ENCODE measurements at places on chromosomes 12 and 14. TPM values are rescaled to one million over a fixed set of nuclear protein-coding genes. Genes with fewer than 3 reads are reported as not detected.

GRCh38 chr12:10121278-10121677, 8.7 kb downstream of the CLEC7A start:
- H3K4me1 ChIP-seq: no peaks in the 10 kb centered on the region
- H3K4me3 ChIP-seq: no peak overlapping the region
- H3K27me3 ChIP-seq: no peaks in the 10 kb centered on the region
- H3K27ac ChIP-seq: no peak overlapping the region
- DNase-seq: no peak
- no peaks in the 10 kb centered on the region for H3K36me3 ChIP-seq

DNA sequence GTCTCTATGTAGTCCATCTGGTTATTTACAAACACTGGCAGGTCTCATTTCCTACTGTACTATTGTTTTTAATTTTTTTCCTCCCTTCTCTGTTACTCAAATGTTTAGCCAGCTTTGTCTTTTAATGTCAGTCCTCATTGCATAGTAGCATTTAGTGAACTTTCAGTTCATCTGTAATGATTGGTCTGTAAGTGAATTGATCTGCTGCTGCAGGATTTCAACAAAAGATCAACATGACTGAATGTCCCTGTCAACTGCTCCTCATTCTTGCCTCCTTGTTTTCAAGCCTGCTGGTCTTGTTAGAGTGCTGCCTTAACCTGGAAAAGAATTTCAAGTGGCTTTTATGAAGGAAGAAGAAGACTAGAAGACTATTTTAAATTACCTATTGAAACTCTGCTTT, 19.3 kb upstream of the AVPR1A start:
- DNase-seq: no peak
- H3K4me1 ChIP-seq: no peaks in the 10 kb centered on the region
- H3K27me3 ChIP-seq: no peaks in the 10 kb centered on the region

- DNase-seq: no peak
- H3K36me3 ChIP-seq: no peaks in the 10 kb centered on the region
- H3K4me3 ChIP-seq: no peak overlapping the region
- no peaks in the 10 kb centered on the region for H3K27me3 ChIP-seq
- no peak overlapping the region for H3K27ac ChIP-seq
Measured at GRCh38 chr14:55454264-55455002, 14.0 kb upstream of the TBPL2 start.

DNA sequence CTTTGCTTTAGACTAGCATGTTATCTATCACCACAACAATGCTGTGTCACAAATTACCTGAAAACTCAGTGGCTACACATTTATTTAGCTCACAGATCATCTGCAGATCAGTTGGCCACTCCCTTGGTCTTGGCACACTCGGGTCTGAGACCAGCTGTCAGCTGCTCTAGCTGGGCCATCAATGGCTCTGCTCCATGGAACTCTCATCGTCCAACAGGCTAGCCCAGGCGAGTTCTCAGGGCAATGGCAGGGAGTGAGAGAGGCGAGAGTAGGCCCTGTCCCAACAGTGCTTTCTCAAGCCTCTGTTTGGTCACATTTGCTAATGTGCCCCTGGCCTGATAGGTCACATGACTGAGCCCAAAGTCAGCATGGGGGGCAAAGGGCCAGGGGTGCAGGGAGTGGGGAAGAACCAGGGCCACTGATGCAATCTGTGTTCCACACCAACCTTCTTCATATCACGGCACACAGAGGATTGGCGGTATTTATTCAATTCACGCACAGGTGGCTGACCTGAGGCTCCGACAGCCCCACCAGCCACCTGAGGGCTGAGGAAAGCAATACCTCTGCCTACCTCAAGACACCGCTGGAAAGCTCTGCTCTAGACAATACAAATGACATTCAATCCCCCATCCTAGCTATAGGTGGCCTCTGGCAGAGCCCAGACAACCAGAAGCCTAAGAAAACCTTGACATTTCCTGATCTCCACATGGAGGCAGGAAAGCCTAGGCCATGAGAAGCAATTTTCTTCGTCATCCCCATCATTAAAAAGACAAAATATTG, 82.5 kb downstream of the NT5DC3 start:
- no peaks in the 10 kb centered on the region for H3K27me3 ChIP-seq
- no peak overlapping the region for H3K4me3 ChIP-seq
- DNase-seq: no peak
- no peaks in the 10 kb centered on the region for H3K4me1 ChIP-seq
- no peak overlapping the region for H3K27ac ChIP-seq

GRCh38 chr12:34598352-34598827, 576.1 kb downstream of the ALG10 start:
- no peak overlapping the region for H3K4me3 ChIP-seq
- DNase-seq: no peak
- H3K36me3 ChIP-seq: no peaks in the 10 kb centered on the region
- H3K4me1 ChIP-seq: no peaks in the 10 kb centered on the region
- no peaks in the 10 kb centered on the region for H3K27me3 ChIP-seq
- H3K27ac ChIP-seq: no peak overlapping the region

DNA sequence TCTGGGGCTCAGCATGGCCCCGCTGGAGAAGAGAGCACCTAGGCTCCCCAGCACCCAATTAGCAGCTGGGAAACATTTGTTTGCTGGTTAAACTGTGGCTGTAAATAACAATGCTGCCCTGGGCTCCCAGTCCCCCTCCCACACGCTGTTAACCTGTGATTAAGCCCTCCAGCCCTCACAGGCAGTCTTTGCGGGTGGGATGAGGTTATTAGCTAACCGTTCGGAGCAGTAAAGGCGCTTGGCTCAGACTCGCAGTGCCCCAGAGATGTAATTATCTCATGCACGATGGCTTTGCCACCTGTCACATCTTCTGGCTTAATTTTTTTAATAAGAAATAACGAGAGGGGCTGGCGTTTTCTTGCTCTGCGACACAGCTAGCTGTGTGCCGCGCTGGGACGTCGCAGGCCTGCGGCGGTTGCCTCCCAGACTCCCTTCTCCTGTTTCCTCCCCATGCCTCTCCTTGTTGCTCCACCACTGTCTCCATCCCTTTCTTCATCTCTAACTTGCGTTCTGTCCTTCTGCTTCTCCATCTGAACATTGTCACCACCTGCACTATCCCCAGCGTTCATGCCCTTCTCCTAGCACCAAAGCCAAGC, 239.2 kb upstream of the FKBP4 start:
- no peaks in the 10 kb centered on the region for H3K4me1 ChIP-seq
- no peaks in the 10 kb centered on the region for H3K27me3 ChIP-seq
- H3K27ac ChIP-seq: no peak overlapping the region
- no peak for DNase-seq

DNA sequence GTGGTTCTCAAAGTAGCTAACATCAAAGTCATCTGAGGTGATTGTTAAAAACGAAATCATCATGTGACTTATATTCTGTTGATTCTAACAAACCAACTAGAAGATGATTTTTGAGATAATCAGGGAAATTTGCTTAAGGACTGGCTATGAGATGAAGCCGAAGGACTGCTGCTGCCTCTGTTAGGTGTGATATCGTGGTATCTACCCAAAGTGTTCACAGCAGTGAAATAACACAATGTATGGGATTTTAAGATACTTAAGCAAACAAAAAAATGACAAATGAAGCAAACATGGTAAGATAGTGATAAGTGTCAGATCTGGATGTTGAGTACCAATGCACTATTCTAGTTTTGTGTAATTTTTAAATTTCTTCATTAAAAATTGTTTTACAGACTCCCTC, 59.1 kb downstream of the GXYLT1 start:
- peaks cover 18% of the 10 kb centered on the region for H3K36me3 ChIP-seq
- no peak overlapping the region for H3K27ac ChIP-seq
- H3K27me3 ChIP-seq: no peaks in the 10 kb centered on the region
- H3K4me3 ChIP-seq: no peak overlapping the region
- no peak for DNase-seq

DNA sequence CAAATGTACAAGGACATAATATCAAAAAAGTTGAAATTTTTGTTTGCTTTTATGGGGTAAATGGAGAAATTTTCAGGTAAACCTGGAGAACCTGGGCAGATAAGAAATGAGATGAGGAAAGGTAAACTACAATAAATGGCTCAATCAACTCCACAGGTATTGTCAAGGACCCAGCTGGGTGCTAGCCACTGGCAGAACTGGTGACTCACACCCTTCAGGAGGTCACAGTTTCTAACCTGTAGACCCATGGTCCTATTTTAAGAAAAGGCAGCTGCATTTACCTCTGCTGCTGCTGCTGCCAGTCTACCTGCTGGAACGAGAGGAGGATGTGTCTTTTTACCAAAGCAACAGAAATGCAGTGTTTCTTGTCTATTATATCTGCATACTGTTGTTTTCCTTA, 226.6 kb downstream of the ALG10B start:
- no peak overlapping the region for H3K27ac ChIP-seq
- DNase-seq: no peak
- no peaks in the 10 kb centered on the region for H3K27me3 ChIP-seq
- H3K36me3 ChIP-seq: no peaks in the 10 kb centered on the region
- no peak overlapping the region for H3K4me3 ChIP-seq

DNA sequence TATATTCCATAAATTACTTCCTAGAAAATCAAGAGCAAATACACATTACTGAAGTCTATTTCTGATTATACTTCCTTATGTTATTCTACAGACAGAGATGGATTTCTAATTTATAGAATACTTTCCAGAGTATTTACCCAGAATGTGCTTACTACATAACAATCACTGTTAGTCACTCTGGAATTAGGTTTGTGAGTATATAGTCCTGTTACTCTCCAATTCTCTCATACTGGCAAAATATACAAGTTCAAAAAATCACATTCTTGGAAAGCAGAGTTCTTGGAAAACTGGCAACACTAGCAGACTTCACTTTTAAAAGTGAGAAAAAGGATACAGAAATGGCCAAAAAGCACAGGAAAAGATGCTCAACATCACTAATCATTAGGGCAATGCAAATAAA, 7.3 kb downstream of the PPP2R5E start:
- H3K27me3 ChIP-seq: no peaks in the 10 kb centered on the region
- no peak overlapping the region for H3K4me3 ChIP-seq
- DNase-seq: no peak
- peaks cover 6% of the 10 kb centered on the region for H3K4me1 ChIP-seq
- peaks cover 54% of the 10 kb centered on the region for H3K36me3 ChIP-seq

DNA sequence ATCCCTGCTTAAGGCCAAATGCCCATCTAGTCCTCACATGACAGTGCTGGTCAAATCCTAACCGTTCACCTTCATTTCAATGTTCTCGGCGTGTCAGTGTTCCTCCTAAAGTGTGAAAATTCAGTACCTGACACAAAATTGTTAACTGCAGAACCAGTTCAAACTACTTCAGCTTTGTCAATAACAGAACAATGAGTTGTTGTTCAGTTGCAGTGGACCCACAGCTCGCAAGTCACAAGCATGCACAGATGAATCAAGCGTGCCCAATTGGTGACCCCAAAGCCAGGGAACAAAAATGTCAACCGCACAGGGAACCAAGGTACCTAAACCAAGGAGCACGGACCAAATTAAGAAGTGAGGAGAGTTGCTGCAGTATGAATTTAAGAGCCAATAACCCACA, 23.2 kb downstream of the NRDE2 start:
- H3K27me3 ChIP-seq: no peaks in the 10 kb centered on the region
- no peak for DNase-seq
- no peaks in the 10 kb centered on the region for H3K4me1 ChIP-seq
- no peak overlapping the region for H3K4me3 ChIP-seq
- H3K36me3 ChIP-seq: peaks cover 70% of the 10 kb centered on the region

DNA sequence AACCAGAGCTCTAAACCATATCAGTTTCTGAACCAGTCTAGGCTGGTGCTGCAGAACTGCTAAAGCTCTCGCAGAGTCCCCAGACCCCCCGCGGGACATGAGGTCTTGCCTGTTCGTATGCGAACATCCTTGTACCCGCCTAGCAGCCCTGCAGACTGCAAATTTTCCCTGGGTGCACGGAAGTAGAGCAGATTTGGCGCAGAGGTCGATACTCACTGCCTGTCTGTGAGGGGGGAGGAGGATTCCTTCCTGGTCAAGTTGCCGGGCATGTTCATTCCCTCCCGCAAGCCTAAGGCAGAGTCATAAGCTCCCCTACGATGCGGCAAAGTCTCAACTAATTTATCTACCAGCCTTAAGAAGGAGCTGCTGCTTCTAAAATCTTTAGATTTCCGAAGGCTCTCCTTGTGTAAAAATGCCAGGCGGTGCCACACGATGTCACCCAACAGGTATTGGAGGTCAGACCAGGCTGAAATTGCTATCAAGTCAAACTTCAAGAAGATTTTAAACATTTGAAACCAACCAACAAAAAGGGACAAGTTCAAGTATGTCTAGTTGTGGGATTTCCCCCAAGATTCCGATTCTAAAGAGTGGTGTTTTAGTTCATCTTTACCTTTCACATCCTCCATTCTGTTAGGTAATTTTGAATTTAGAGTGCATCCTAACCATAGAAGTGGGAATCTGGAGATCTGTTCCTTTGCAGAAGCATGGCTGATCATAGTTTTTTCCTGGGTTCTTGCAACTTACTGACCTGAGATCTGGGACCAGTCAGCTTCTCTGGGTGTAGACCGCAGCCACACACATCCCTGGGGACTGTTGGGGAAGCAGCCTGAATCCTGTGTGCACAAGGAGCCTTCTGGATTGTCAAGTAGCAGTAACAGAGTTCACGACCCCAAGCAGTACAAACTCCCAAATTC, 1.6 kb upstream of the PAX9 start:
- H3K36me3 ChIP-seq: no peaks in the 10 kb centered on the region
- peaks cover 100% of the 10 kb centered on the region for H3K27me3 ChIP-seq

DNA sequence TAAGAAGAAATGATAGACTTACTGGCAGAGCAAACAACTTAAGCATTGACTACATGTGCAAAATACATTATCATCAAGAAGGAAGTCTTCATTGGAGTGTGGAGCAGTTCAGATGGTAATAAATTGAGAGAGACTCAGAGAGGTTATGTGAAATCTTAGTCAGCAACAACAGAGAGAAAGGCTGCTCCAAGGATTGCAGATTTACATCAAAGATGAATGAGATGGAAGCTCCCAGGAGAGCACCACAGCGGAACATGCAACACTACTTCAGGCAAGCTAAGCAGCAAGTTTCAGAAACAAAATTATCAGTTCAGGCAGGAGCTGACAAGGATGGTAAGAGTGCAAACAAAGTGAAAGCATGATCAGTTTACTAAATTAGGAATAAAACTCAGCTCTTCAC, 882.3 kb downstream of the LRFN5 start:
- H3K36me3 ChIP-seq: no peaks in the 10 kb centered on the region
- no peak for DNase-seq
- no peaks in the 10 kb centered on the region for H3K4me1 ChIP-seq
- no peak overlapping the region for H3K27ac ChIP-seq
- H3K4me3 ChIP-seq: no peak overlapping the region

- peaks cover 6% of the 10 kb centered on the region for H3K4me1 ChIP-seq
- no peak for DNase-seq
- H3K4me3 ChIP-seq: no peak overlapping the region
- H3K36me3 ChIP-seq: peaks cover 15% of the 10 kb centered on the region
Measured at GRCh38 chr14:50357753-50358395, 38.8 kb downstream of the CDKL1 start.

DNA sequence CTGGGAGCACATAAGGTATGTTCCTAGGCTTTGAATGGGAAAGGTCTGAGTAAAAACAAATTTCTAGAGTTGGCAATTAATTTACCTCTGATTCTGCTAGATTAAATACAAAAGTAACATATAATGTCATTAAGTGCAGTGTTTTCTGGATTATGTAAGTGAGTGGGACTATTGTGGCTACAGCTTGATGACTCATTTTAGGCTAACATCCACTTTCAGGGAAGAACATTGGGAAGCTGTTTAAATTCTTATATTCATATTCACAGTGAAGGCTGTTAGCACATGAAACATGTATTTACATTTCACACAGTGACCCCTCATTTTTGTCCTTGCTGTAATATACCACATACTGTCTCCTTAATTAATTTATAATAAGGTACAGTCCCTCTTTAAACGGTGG, 13.2 kb upstream of the BMAL2 start:
- H3K27me3 ChIP-seq: no peaks in the 10 kb centered on the region
- H3K4me1 ChIP-seq: no peaks in the 10 kb centered on the region
- peaks cover 51% of the 10 kb centered on the region for H3K36me3 ChIP-seq
- H3K4me3 ChIP-seq: no peak overlapping the region
- no peak overlapping the region for H3K27ac ChIP-seq
- DNase-seq: no peak

The CPM gene
- total RNA-seq: 1.9 TPM

The ZDHHC22 gene
- total RNA-seq: not detected

The INHBC gene
- 0.33 TPM for total RNA-seq
